Hematopoietic multipotent progenitor cell treated with erythropoietin and hydrocortisone succinate and interleukin-3 and kit ligand, for 8 days (in vitro differentiated cells): ENCODE measurements at places on chromosomes 13 and 19.

DNA sequence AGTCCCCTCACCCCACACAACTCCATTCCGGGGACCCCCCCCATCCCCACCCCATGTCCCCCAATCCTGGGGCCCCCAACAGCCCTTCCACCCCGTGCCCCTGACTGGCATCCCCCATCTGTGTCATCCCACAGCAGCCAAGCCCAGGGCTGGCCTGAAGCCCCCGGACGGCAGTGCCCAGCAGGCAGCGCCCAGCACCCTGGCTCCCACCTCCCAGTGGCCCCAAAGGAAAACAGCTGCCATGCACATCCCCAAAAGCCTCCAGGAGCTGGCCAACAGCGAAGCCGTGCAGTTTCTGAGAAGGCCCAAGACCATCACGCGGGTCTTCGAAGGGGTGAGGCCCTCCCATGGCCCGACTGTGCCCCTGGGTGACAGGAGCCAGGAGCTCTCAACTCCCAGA, 1.4 kb downstream of the SYNGR4 start:
- no peak for DNase-seq

- no peak for DNase-seq
Observed at GRCh38 chr13:65472336-65472735, 1757.8 kb downstream of the PCDH9 start.

DNA sequence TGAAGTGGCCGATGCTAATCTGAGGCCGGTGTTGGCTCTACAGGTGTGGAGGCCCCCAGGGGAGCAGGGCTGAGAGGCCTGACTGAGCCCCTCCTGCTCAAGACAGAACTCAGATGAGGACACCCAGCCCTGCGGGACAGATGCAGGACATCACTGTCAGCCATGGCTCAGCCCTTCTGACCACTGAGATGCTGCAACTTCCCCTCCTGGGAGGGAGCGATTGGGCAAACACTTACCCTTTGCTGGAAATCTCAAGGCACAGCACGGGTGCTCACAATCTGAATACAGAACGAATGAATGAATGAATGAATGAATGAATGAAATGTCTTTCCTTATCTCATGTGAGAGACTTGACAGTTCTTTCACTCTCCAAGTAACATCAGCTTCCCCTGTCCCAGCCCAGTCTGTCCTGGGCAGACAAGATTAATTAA, 3.5 kb upstream of the SIGLEC7 start:
- no peak for DNase-seq

DNA sequence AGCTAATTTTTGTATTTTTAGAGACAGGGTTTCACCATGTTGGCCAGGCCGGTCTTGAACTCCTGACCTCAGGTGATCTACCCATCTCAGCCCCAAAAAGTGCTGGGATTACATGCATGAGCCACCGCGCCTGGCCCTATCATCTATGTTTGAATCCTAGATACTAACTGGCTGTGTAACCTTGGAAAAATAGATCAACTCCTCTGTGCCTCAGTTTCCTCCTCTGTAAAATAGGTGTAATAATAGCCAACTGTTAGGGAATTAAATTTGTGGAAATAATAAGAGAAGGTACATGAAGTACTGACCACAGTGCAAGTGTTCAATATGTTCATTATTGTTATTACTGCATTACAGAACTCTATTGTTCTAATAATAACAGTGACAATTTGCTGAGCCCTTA, 4.3 kb downstream of the SPTBN4 start:
- DNase-seq, result no peak

DNA sequence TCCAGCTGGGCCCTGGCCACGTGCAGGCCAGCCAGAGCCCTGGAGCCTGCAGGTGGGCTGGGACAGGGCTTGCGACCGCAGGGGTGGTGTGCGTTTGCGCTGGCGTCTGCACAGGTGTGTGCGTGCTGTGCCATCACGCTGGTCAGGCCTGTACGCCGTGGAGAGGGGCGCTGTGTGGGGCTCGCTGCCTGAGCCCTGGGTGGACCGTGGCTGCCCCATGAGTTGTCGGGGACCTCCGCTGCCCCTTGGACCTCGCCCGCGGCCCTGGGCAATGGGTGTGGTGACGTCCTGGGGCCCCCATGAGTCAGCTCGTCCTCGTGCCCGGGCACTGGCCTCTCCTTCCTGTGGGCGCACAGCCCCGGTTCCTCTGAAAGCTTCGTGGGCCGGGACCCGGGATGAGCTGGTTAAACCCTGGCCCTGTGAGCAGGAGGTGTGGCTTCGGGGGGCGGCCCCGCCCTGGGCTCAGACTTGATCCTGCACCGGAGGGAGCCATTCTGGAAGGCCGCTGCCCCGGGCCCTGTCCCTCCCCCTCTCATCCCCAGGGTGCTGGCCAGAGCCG, 6.8 kb downstream of the CSNK1G2 start:
- DNase-seq, result no peak
